Activated T-helper 2 cell treated with anti-CD3 and anti-CD28 coated beads, Interferon-gamma antibody, Interleukin-2, Interleukin-4, amounts not matched to agents 10 μg/mL and 5 μg/mL and 100 μg/mL, durations not matched to agents 14 hours and 24 hours and 36 hours (primary cell): ENCODE measurements at places on chromosomes 6 and 20. TPM values are rescaled to one million over a fixed set of nuclear protein-coding genes. Genes with fewer than 3 reads are reported as not detected.
A peak's percentile ranks its signal among the peaks of the same experiment; 100 is the strongest.

HMGCLL1 gene
- total RNA-seq = not detected in 2 replicates

GSTA3 gene
- not detected in 2 replicates for total RNA-seq

RRAGD gene
- 6.3 and 7.2 TPM in 2 replicates for total RNA-seq

PHACTR1 gene
- 0.05 and 0.11 TPM in 2 replicates for total RNA-seq

PLG gene
- total RNA-seq = 0.18 and 0.23 TPM in 2 replicates

FAM217A gene
- total RNA-seq = not detected in 2 replicates

DNAH8 gene
- 0.05 TPM in 1 of 2 replicates, not detected in the other for total RNA-seq

PRICKLE4 gene
- not detected in 2 replicates for total RNA-seq

LAMA2 gene
- 0.05 and 0.23 TPM in 2 replicates for total RNA-seq

SCGN gene
- not detected in 2 replicates for total RNA-seq

GRCh38 chr6:114407426-114408035 is 64.7 kb upstream of the HS3ST5 start:
- no peak for DNase-seq

DNA sequence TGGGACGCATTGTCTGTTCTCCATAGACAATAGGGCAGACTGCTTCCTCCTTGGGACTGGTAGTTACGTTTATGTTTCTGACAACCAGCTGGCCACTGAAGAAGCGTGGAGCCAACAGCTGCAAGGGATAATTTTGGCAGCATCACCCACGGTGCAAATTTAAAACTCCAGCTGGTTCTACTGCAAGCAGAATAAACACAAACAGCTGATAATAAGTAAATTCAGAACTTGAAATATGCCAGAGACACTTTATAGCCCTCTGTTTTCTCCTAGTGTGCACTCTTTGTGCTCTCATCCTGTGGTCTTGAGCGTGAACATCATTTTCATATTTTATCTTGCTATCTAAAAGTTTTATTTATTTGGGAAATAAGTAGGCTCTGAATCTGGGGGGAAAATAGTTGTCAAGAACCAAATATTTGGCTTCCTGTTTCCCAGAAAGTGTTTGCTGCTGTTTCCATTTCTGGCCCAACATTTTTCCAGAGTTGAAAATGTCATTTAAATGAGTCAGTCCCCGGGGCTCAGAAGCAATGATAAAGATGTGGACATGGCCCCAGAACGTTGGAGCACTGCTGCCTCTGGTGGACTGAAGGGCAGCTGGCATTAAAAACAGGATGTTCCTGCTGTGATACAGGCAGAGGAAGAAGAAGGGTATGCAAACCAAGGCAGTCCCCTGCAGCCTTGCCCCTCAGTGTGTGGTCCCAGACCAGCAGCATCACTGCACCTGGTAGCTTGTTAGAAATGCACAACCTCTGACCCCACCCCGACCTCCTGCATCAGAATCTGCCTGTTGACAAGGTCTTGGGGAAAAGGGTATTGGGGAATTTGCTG is 12.5 kb upstream of the THBD start:
- no peak for DNase-seq

DNA sequence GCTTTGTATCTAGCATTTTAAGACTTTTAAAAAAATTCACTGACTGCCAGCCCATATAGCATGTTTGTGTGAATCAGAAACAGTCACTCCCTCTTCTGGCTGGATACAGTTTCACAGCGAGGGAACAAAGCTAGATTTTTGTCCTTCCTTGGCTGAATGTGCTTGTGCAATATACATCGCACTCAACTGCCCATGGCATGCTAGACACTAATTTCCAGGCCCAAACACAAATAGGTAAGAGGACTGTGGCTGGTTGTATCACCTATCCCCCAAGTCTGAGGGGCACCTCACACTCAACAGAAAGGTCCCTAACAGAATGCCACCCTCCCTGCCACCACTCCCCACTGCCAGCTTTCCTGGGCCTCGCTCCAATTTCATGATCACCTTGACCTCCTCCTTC is 16.2 kb upstream of the BLCAP start:
- DNase-seq = no peak

DNA sequence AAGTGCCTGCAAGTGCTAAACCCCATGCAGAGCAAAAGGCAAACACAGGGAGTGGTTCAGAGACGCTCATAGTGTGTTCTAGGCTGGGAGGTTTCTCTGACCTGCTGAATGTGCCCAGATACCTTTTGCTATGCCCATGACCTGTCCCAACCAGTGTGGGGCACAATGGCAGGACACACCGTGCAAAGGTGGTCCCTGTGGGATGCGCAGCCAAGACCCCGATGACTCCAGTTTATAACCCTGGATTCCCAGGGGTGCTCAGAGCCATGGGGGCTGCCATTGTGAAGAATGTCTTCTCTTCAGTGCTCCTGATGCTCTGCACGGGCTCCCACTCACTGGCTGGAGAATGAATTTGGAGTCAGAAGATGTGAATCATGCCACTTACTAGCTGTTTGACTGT is 2.2 kb upstream of the NINL start:
- no peak for DNase-seq

- DNase-seq = no peak
Observed at GRCh38 chr20:61027218-61027617, 224.8 kb upstream of the CDH4 start.

DNA sequence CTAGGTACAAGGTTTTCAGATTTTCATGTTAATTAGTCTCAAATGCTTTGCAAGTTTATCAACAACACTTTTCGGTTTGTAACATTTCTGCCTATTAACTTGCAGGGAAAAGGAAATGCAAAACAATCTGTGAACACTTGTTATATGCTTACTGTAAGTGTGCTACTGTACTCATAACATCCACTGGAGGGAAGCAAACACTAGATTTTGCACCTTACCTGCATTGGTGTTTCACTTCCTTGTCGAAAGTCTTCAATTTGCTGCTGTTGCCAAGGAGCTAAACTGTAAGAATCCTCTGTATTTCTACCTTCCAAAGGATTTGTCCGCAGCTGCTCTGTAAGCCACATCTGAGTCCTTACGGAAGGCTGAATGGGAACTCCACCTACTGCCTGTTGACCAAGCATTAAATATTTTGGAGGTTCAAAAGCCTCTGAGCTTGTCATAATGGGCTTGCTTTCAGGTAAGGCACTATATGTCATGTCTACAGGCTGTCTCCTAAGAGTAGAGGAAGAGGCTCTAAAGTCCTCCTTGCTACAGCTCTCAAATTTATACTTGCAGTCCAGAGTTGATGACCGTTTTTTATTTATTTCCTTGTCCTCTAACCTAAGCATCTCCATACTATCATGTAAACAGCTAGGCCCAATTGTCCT is 17.3 kb downstream of the PLN start:
- DNase-seq = no peak

DNA sequence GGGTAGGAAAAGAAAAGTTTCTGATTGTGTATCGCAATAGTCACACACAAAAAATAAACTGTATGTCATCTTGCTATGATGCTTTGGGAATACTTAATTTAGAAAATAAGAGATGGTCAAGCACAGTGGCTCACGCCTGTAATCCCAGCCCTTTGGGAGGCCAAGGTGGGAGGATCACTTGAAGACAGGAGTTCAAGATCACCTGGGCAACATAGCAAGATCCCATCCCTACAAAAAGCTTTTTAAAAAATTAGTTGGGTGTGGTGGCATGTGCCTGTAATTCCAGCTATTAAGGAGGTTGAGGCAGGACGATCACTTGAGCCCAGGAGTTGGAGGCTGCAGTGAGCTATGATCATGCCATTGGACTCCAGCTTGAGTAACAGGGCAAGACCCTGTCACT is 27.6 kb downstream of the MAP7 start:
- DNase-seq = no peak

- no peak for DNase-seq
Observed at GRCh38 chr20:14522595-14522994, 185.2 kb upstream of the FLRT3 start.

- no peak for DNase-seq
Observed at GRCh38 chr6:145818796-145819195, 4.2 kb upstream of the FBXO30 start.

- DNase-seq = no peak
Observed at GRCh38 chr6:138833816-138834539, 38.1 kb downstream of the ECT2L start.

DNA sequence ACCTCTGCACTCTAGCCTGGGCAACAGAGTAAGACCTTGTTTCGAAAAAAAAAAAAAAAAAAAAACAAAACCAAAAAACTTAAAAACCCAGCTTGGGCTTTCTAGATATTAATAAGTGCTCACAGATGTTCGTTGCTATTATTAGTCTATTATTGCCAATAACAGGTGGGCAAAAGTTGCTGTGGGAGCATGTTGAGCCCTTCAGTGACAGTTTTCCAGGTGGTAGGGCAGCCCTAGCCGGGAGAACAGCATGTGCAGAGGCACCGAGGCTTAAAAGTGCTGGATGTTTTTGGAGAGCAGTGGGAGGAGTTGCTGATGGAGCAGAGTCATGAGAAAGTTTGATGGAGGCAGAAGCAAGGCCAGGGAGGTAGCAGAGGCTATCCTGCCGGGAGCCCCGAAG is 4.4 kb downstream of the PPP1R16B start:
- no peak for DNase-seq

DNA sequence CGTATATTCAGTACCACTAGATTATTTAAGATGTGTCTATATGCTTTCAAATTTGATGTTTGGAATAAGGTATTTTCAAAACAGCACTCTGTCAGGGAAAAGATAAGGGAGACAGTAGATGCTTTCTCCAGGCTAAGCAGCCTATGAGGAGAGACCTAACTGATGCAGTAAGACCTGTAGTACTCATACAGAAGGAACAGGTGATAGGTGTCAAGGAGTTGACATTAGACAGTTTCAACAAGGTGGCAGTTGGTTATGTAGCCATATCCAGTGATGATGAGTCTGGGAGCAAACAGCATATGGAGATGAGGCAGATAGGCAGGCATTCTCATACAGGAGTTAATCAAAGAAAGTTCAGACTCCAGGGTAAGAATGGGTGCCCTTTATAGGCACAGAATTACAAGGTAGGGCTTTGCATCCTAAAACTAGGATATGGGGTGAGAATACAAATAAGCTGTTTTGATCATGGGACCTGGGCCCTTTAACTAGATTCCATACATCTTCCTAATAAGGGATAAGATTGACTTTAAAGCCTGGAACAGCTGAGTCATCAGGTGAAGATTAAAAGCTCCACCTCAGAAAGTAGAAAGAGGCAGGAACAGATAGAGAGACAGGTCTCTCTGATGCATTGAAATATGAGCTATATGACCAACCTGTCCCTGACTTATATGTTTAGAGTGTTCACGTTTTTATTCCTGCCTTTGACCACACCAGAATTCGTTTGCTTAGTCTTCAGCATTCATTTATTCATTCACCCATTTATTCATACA is 7.9 kb downstream of the RSPH4A start:
- DNase-seq = no peak

DNA sequence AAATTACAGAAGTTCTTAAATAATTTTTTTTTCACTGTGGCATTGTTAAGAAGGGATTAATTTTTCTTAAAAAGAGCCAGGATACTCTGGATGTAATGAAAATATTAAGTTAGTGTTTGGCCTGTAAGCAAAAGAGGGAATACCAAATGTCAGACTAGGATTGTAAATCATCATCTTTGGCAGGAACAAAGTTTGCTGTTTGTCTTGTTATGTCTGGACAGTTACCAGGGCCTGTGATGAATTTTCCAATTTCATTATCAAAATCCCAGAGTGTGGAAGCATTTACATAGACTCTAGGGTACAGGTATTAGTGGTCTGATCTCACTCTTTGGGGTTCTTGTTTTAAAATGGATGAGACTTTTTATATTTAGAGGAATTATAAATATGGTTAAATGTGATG is 26.1 kb downstream of the CEP57L1 start:
- DNase-seq = no peak

DNA sequence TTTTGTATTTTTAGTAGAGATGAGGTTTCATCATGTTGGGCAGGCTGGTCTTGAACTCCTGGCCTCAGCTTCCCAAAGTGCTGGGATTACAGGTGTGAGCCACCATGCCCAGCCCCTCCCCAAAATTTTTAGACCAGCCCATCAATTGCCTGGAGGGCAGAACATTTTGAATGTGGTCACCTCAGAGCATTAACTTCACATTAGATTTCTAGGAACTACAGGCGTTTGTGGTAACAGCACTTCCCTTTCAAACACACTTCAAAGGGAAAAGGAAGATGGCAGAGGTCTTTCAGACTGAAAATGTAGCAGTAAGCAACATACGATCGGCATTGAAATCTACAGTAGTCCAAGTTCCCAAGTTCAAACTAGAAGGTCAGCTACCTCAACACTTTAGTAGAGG is 12.3 kb upstream of the SLA2 start:
- peak; percentile 22 for DNase-seq

GRCh38 chr6:15062516-15063252 is 183.2 kb upstream of the JARID2 start:
- DNase-seq = no peak

GRCh38 chr20:51437182-51437924 is 105.2 kb downstream of the NFATC2 start:
- no peak for DNase-seq

DNA sequence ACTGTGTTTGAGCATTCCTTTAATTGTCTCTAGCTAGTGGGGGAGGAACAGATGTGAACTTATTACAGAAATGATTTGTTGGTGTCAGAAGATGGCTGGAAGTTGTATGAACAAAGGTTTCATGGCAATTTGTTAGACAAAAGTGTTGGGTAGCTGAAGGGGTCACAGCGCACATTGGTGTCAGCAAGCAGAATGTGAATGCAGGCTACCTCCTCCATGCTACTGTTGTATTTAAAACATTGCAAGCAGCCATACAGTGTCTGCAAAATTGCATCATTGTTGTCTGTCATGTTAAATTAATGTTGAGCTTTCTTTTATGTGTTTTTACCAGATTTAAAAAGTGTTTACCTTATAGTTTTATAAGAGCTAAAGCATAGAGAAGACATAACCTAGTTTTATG is 6.2 kb downstream of the LRRC1 start:
- DNase-seq = no peak

GRCh38 chr6:130132286-130132701 is 90.5 kb downstream of the SAMD3 start:
- DNase-seq = peak; percentile 77
